ENCODE measurements at places on chromosomes 7 and 10.

DNA sequence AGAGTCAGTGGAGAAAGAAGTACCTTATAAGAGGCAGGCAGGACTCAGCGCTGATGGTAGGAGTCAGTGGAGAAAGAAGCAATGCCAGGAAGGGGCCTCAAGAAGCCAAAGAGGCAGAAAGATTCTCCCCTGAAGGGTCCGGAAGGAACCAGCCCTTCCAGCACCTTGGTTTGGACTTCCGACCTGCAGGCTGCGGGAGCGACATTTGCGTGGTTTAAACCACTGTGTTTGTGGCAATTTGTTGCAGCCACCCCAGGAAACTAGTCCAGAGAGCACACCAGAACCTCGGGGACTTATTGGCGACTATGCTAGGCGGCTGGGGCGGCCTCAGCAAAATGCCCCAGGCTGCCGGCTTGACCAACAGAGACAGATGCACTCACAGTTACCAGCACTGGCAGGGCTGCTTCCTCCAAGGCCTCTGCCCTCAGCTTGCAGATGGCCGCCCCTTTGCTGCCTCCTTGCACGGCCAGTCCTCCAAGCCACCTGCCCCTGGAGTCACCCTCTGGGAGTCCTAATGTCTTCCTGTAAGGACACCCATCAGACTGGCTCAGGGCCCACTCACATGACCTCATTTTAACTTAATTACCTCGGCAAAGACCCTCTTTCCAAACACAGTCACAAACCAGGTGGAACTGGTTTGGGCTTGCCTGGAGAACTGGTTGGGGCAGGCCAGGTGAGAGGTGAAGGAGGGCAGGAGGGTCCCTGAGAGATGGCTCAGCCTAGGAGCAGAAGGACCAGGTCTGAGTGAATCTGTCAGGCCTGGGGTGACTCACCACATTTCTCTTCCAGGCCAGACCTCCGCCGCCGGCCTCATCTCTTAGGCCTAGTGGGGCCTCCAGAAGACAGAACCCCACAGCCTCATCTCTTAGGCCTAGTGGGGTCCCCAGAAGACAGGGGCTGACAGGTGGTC is 26.1 kb downstream of the CALML3 start:
- no peak for DNase-seq

DNA sequence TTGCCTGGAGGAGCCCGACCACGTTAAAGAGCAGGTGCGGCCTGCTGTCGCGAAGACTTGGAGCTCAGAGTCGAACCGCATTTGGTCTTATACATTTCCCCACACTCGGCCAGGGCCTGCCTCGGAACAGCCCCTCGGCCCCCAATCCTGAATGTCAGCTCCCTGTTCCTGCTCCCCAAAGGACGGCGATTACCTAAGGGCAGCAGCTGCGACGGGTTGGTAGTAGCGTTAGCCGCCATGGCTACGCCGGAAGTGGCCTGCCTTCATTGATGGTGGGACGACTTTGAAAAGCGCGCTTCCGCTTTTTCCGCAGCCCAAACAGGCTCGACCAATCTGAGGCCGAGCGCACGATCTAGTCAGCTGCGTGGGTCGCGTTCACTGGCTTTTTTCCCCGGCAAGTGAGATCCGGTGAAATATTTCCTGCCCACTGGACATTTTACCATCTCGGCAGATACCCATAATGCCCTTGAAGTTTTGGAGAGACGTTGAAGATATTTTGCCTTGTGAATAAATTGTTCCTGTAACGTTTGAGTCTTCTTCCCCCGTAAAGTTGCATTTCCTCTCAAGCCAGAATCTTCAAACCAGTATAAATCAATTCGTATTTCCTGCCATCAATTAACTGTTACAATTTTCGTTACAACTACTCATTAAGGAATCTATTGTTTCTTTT is at the start of gene LSM5:
Gene LSM5, minus strand, starts transcription at position 254 of the 670 bp plus-strand sequence. Its CDS starts 15 bp downstream, at position 239.
- DNase-seq = peak; percentile 83

GRCh38 chr7:149669121-149669818 is 104.1 kb downstream of the ZNF467 start:
- no peak for DNase-seq

- no peak for DNase-seq
Measured at GRCh38 chr7:13639396-13639795, 350.1 kb downstream of the ETV1 start.

- DNase-seq = no peak
Measured at GRCh38 chr7:39674406-39674805, 51.0 kb downstream of the RALA start.

DNA sequence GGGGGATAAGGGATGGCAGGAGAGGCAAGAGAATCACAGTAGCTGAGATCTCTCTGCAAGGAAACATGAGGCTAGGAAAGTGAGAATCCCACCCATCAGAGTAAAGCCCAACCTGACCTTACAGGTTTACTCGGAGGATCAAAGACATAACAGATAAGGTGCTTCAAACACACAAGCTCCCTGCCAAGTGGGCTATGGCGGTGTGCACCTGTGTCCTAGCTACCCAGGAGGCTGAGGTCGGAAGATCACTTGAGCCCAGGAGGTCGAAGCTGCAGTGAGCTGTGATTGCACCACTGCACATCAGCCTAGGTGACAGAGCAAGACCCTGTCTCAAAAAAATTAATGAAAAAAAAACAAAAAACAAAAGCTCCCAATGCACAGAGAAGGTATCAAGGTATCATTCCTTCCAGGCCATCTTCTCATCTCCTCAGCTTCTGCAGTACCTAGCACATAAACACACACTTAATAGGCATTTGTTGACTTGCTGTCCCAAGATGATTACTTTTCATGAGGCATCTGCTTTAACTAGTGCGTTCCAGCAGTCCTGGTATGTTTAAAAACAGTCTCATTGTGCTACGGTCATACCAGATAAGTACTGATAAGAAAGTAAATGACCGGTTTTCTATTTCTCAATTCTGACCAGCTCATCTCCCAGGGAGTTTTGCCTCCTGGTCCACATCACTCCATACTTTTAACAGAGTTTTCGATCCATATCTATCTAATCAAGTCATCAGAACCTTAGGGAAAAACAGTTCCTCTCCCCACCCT is 13.3 kb downstream of the GNA12 start:
- DNase-seq = no peak

GRCh38 chr7:105249216-105249615 is 139.5 kb downstream of the SRPK2 start:
- DNase-seq = no peak

GRCh38 chr10:44995581-44995913 is 5.2 kb upstream of the ZNF22 start:
- DNase-seq = no peak

- no peak for DNase-seq
Measured at GRCh38 chr10:60293581-60294175, 96.0 kb downstream of the ANK3 start.

All from smooth muscle cell of the brain vasculature (primary cell).